Gastroesophageal sphincter (tissue), 4 donors: ENCODE measurements at places on chromosomes 11 and 22. TPM values are rescaled to one million over a fixed set of nuclear protein-coding genes. Genes with fewer than 3 reads are reported as not detected.

Gene LRRC74B
- total RNA-seq: not detected

Gene CTSC
- 77.2 TPM for total RNA-seq

Gene TYR
- not detected for total RNA-seq

Gene FAM111B
- total RNA-seq: 0.13 TPM

Gene CARNS1
- 0.73 TPM for total RNA-seq

Gene MN1
- 52.8 TPM for total RNA-seq

Gene ETS1
- 51.3 TPM for total RNA-seq

Gene DGCR6L
- total RNA-seq: 64.9 TPM

Gene FOSL1
- total RNA-seq: 6.3 TPM

Gene MS4A15
- not detected for total RNA-seq

Gene TREH
- not detected for total RNA-seq

Gene GAB4
- total RNA-seq: not detected

Gene ZC3H12C
- total RNA-seq: 22.1 TPM

Gene TSSK2
- total RNA-seq: 0.13 TPM

Gene KRTAP5-9
- not detected for total RNA-seq

Gene ROBO4
- total RNA-seq: 33.6 TPM

Gene MS4A12
- total RNA-seq: not detected

Gene FGF19
- not detected for total RNA-seq

Gene PANX2
- not detected for total RNA-seq

Gene KCTD14
- 1.4 TPM for total RNA-seq

Gene LRRC32
- 37.6 TPM for total RNA-seq

Gene MRGPRF
- total RNA-seq: 213 TPM

Gene C11orf87
- not detected for total RNA-seq

Gene SCARF2
- 18.0 TPM for total RNA-seq

Gene OR4A16
- total RNA-seq: not detected

Gene LINC01488
- total RNA-seq: not detected

Gene DENND6B
- 3.4 TPM for total RNA-seq

Gene MS4A4E
- total RNA-seq: not detected

Gene MFRP
- 0.15 TPM for total RNA-seq

Gene SLC25A45
- total RNA-seq: 11.5 TPM

Gene APOA5
- not detected for total RNA-seq

Gene RAB3IL1
- total RNA-seq: 17.6 TPM

Gene OR8H1
- not detected for total RNA-seq

Gene MUC6
- 0.77 TPM for total RNA-seq

Gene ACR
- total RNA-seq: not detected

Gene RAG1
- 0.13 TPM for total RNA-seq

Gene TBX10
- total RNA-seq: not detected

Gene OR6A2
- not detected for total RNA-seq

Gene SLC6A5
- total RNA-seq: not detected

Gene MIF
- 261 TPM for total RNA-seq

Gene OR56A4
- total RNA-seq: not detected

Gene C11orf97
- total RNA-seq: not detected

Gene PARVG
- total RNA-seq: 7.0 TPM

Gene BBS1
- total RNA-seq: 49.2 TPM

Gene RBM14
- 45.6 TPM for total RNA-seq

Gene EPS8L2
- 27.3 TPM for total RNA-seq

Gene SLC29A2
- total RNA-seq: 1.6 TPM

Gene PIWIL4
- 2.0 TPM for total RNA-seq

Gene SORL1
- total RNA-seq: 9.8 TPM

Gene BLID
- total RNA-seq: 1.2 TPM

Gene OR8D1
- not detected for total RNA-seq

Gene DEPDC7
- total RNA-seq: 1.3 TPM
